Omental fat pad (tissue), 4 donors: ENCODE measurements at places on chromosomes 1 and 21. TPM values are rescaled to one million over a fixed set of nuclear protein-coding genes. Genes with fewer than 3 reads are reported as not detected.

The IER5 gene
- 9.3 TPM for total RNA-seq

The RASSF5 gene
- 11.6 TPM for total RNA-seq

The G0S2 gene
- total RNA-seq, result 1,296 TPM

The HEYL gene
- total RNA-seq, result 4.8 TPM

The GPN2 gene
- total RNA-seq, result 18.0 TPM

The SYTL1 gene
- 1.8 TPM for total RNA-seq

The IBA57 gene
- 7.4 TPM for total RNA-seq

The FAM151A gene
- not detected for total RNA-seq

The DMRTA2 gene
- not detected for total RNA-seq

The COL8A2 gene
- 4.2 TPM for total RNA-seq

The NBPF12 gene
- total RNA-seq, result 8.2 TPM

The SLC26A9 gene
- total RNA-seq, result not detected

The OR10T2 gene
- not detected for total RNA-seq

GRCh38 chr21:25571726-25572121 lies 35.6 kb downstream of the MRPL39 start:
- no peak for DNase-seq

DNA sequence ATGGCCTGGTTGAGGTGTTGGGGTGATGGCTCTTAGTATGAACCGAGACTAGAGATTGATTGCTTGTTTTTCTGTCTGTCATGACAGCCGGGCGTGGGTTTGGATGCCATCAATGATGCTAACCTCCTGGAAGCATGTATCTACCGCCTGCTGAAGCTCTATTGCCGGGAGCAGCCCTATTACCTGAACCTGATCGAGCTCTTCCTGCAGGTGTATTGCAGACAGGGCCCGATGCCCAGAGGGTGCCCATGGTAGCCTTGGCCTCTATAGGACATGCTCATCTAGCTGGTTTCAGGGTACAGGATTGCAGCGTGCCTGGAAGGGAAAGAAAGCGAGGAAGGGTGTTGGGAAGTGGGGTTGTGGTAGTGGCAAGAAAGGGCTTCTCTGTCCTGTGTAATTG lies 2.6 kb upstream of the RUSC1 start:
- DNase-seq, result no peak

- DNase-seq, result no peak
Measured at GRCh38 chr1:92599184-92599583, 112.5 kb upstream of the GFI1 start.

- DNase-seq, result no peak
Measured at GRCh38 chr1:74246315-74246714, 11.1 kb downstream of the TNNI3K start.

DNA sequence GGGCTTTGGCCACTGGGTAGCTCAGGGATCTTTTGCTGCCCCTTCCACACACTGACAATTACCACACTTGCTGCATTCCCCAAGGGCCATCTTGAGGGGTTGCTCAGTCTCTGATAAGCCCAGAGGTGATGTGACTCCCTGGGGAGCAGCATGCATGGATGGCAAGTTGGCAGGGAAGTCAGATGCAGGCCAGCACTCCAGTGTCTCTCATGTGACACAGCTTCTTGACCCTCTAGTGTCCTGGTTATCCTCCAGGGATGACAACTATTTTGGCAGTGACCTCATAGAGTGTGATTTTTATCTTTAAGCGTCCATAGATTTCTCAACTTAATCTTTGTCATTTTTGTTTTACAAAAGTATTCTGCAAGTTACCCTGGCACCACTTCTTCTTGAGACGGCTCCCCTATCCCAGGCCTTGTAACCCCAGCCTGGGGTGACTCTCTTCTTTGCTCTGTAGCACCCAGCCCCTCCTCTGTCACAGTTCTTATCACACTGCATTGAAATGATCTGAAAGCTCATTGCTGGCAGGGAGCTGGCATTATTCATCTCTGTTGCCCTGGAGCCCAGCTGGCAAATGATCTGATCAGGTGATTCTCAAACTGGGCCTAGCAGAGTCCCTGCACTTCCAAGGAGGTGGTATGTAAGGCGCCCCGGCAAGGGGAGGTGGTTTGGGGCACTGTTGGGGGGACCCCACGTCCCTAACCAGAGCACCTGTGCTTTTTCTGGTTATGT lies 72.6 kb downstream of the TENT5C start:
- no peak for DNase-seq

DNA sequence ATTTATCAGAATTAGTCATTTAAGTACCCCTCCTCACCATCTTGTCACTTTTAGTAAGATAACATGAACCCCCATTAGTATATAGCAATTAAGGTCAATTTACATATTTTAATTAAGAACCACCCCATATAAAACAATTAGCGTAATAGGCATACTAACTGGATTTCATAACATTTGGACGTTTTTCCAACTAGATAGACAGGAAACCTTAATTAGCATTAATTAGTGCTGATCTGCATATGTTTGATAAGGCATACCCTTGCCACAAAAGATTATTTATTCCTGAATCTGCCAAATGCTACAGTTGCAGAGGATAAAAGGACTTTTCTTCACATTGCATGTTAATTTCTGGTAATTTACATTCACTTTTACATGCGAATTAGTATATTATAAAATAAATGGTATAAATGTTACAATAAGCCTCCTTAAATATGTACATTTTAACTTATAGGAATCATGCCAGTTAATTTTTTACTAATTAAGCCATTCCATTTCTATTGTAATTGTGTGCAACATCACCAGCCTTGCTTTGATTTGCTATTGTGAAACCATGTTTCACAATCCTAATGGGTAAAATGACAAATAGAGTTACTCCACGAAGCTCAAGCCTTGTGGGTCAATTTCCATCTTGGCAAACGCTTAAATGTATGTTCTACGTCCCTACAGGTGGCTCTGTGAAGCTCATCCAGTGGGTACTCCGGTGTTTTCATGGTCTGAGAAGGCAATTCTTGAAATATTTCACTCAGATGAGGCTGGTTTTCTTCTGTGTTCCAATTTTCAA lies 469.6 kb downstream of the DPYD start:
- DNase-seq, result no peak

- DNase-seq, result no peak
Measured at GRCh38 chr1:96722161-96722922, 758 bp downstream of the PTBP2 start.

- DNase-seq, result peak; percentile 47
Measured at GRCh38 chr1:162069334-162070093, at the start of gene NOS1AP. Gene NOS1AP (plus strand): TSS chr1:162069691. CDS start chr1:162070178, 487 bp downstream.

DNA sequence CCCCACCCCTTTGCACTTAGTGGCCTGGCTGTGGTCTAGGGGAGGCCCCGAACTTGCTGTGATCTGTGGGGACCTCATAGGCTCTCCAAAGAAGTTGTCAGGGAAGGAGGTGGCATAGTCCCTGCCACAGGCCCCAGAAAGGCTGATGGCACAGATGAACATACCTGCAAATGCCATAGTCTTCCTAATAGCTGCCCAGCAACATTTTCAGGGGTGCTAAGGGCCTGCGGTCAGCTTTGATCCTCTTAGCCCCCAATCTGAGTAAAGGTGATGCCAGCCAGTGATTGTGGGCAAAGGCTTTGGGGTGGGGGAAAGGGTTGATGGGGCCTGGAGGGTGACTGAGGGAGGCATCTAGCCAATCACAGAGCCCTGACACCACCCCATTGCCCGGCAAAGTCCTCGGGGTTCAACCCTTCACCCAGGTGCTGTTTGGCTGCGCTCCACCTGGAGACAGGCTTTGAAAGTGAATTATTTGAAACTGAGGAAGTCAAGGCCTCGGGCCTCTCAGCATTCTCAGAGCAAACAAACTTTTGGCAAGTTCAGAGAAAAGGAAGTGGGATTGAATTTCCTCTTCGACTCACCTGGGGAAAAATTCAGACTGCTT lies 35.8 kb downstream of the PAX7 start:
- DNase-seq, result no peak

DNA sequence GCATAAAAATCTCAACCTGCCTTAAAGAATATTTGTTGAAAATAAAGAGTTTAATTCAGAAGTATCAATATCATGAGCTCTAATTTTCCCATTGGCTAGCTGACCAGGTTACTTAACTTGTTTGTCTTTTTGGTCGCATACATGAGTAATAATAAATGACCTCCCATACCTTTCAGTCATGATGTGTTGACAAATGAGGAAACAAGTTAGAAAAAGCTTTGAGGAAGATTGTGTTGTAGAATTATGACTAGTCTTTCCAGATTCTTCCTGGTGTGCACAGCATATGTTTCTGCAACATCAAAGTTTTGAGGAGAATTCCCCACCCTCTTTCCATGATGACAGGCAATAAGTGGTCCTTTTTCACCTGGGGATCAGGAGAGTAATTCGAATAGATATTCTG lies 17.6 kb upstream of the PAPPA2 start:
- DNase-seq, result no peak

- DNase-seq, result no peak
Measured at GRCh38 chr1:38045401-38046332, 926 bp downstream of the POU3F1 start.

GRCh38 chr1:159936273-159936904 lies 9.0 kb downstream of the IGSF9 start:
- peak; percentile 86 for DNase-seq

GRCh38 chr1:10178597-10179405 lies 31.6 kb upstream of the KIF1B start:
- no peak for DNase-seq

GRCh38 chr1:93021539-93022134 lies 57.4 kb upstream of the MTF2 start:
- DNase-seq, result no peak

DNA sequence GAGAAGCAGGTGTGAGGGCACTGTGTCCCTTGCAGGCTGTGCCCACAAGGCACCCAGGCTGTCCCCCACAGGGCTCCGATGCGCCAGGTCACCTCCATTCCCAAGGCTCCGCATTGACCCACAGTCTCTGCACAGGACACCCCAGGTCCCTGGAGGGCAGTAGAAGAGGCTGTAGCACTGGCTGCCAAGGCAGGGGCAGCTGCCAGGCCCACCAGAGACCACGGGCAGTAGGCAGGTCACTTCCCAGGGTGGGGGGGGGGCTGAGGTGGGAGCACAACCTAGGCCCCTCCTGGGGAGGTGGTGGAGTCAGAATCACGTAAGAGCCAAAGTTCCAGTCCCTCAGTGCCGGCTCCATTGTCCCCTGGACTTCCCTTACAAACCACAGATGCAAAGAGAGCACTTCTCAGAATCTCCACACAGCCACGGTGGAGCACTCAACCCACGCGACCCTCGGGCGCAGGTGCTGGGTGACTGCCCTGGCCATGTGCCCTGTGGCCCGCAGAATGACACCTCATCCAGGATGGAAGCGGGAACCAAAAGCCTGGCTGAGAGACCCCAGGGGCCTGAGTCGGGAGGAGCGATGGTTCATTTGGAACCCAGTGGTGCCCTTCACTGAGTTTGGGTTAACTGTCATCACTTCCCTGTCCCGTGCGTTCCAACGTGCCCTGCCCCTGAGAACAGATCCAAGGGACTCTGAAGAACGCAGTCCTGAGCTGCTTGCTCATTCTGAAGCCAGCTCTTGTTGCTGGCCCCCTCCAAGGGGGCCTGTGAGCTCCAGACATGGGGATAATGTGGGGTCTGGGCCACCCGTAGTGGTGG lies 69.7 kb upstream of the PDE9A start:
- no peak for DNase-seq

DNA sequence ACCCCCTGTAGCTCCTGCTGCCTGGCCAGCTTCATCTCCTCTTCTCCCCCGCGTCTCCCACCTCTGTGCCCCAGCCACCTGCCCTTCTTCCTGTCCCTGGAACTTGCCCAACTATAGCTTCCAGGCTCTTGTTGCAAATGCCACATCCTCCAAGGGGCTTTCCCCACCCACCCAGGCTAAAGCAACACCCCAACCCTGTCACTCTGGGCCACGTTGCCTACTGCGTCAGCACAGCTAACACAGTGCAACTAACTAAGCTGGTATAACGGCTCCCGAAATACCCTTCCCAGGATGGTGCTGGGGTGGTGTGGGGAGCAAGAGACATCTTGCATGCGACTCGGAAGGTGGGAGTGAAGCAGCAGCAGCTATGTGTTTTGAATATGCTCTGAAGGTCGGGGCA lies 19.7 kb downstream of the CAMK2N1 start:
- DNase-seq, result no peak

- no peak for DNase-seq
Measured at GRCh38 chr1:39659538-39659937, 12.4 kb downstream of the NT5C1A start.

- no peak for DNase-seq
Measured at GRCh38 chr1:153929426-153929825, 6.7 kb upstream of the GATAD2B start.

DNA sequence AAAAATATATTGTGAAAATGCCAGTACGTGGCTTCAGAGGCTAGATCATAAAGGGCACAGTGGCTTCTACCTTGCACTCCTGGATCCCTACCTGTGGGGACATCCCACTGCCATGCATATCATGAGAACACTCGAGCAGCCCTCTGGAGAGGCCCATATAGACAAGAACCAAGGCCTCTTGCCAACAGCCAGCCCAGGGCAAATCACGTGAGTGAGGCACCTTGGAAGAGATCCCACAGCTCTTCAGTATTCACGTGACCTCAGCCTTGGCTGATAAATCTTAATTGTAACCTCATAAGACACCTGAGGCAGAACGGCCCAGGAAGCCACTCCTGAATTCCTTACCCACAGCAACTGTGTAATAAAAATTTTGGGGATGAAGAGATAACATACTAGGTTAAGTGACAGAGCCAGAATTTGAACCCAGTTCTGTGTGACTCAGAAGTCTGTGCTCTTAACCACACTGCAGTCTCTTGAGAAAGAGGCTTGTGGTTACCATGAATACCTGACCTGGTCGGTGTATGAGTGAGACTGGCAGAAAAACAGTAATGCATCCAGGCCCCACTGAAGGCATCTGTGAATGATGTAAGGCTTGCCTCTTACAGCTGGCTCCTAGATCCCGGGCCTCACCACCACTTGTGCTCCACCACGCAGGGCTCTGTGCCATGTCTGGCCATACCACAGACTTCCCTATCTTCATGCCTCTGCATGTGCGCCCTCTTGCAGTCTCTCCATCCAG lies 6.9 kb upstream of the A3GALT2 start:
- DNase-seq, result no peak

- DNase-seq, result no peak
Measured at GRCh38 chr1:107100331-107100984, 40.4 kb upstream of the NTNG1 start.

GRCh38 chr1:166900987-166901386 lies 24.9 kb upstream of the TADA1 start:
- DNase-seq, result no peak

DNA sequence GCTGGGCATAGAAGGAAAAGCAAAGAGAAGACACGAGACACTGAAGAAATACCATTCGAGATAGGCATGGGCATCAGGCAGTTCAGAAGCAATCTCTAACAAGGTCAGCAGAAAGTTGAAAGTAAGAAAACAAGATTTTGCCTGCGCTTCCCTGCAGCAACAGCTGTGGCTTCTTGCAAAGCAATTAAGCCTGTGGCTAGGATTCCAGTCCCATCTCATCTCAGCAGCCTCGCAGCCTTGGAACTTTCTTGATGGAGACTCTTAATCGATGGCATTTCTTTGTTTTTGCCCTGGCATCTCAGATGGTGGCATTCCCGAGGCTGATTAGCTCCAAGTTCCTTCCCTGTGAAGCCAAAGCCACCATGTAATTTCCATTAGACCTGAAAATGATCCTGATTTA lies 64.6 kb upstream of the SPAG17 start:
- DNase-seq, result no peak

GRCh38 chr1:209008586-209008985 lies 574.9 kb upstream of the CAMK1G start:
- DNase-seq, result no peak

DNA sequence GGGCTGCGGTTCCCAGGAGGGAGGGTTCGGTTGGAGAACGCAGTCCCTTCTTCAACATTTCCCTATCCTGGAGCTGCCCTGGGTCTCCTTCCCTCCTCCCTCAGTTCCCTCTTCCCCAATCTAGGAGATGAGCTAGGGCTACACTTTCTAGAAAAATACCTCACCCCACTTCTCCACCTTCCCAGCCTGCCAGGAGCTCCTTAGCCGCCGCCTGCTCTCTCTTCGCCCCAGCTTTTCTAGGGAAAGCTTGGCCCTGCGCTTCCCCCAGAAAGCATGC lies 488 bp upstream of the ADAMTS1 start:
- DNase-seq, result no peak
